ENCODE measurements at places on chromosomes 5 and 9.

DNA sequence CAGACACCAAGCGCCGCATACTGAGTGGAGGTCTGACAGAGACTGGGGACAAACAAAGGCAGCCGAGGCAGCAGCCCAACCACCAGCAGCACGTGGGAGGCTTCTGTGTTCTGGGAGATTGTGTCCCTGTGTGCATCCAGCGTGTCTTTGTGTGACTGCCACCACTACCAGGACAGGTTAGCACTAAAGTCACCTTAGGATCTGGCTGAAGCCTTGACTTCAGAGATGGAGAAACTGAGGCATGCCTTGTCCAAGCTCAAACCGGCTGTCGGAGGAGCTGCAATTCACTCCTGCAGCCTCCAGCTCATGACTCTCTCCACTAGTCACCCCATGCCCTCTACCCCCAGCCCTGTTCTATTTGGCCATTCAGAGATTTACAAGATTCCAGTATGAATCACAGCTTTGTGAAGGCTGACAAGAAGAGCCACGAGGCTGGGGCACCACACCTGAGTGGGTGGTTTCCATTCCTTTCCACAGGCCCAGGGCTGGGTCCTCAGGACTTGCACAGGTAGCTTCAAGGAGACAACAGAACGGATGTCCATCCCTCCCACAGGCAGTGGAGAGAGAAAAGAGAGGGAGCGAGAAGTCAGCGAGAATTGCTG, 69.3 kb downstream of the SHB start:
- no peak for DNase-seq

- DNase-seq = no peak
Observed at GRCh38 chr5:147756566-147756965, 26.0 kb downstream of the JAKMIP2 start.

GRCh38 chr5:139844472-139845145, 49.0 kb downstream of the PSD2 start:
- peak; percentile 49 for DNase-seq

DNA sequence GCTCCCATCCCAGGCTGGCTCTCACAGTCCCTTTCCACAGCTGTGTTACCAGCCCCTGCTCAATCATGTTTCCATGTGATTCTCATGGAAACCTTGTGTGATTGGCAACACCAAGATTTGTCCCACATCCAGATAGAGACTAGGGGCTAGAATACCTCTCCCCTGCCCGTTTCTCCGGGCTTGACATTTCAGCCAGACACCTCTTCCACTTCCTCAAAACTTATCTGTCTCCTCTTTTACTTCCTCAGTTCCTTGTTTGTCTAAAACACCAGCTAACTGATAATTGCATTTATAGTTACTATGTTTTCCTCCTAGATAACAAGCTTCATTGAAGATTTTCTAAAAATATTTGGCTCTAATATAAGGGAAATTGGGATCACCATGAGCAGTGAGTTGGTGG, 16.6 kb upstream of the KCNMB1 start:
- DNase-seq = no peak
